ENCODE measurements at places on chromosomes 2 and 18. TPM values are rescaled to one million over a fixed set of nuclear protein-coding genes. Genes with fewer than 3 reads are reported as not detected.

DNA sequence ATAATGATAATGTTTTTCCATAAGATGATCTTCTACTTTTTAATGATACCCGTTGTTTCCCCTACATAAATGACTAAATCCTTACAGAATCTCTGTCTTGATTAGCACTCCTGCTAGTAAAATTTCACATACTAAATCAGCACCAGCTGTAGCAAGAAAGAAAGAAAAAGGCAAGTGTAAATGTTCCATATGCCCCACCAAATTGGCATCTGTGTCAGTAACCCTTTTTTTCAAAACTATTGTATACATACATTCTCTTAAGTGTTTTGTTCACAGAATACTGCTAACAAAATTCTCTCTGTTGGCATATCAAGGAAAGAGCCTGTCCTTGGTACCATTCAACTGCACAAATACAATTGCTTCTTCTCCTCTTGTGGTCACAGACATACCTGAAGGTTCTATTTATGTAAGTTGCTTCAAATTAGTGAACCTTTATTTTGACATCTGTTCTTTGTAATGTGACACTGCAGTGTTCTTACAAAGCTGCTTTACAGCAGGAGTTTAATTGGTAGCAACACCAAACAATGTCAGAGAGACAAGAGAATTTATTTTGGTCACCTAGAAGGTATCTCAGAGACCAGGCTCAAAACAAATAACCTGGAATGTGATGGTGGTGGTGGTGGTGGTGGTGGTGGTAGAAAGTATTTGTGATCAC is 641.9 kb downstream of the ZEB2 start:
- no peak for DNase-seq

Gene FAP
- 0.89 TPM for polyA plus RNA-seq

- no peak for DNase-seq
Measured at GRCh38 chr18:45521777-45522176, 93.5 kb upstream of the SLC14A2 start.

Gene FAM237A
- not detected for polyA plus RNA-seq

- no peak for DNase-seq
Measured at GRCh38 chr18:62017618-62018017, 124.8 kb upstream of the RNF152 start.

Gene KIAA2012
- not detected for polyA plus RNA-seq

DNA sequence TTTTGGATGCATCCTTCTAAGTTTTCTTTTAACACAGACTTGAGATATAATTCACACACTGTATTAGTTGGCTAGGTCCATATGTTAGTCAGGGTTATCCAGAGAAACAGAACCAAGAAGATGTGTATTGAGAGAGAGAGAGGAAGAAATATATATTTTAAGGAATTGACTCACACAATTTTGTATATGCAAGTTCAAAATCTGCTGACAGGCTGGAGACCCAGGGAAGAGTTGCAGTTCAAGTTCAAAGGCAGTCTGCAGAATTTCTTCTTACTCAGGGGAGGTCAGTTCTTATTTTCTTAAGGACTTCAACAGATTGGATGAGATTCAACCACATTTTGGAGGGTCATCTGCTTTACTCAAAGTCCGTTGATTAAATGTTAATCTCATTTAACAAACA is 23.0 kb upstream of the MRO start:
- no peak for DNase-seq

GRCh38 chr2:152826581-152827279 is 108.3 kb downstream of the ARL6IP6 start:
- no peak for DNase-seq

DNA sequence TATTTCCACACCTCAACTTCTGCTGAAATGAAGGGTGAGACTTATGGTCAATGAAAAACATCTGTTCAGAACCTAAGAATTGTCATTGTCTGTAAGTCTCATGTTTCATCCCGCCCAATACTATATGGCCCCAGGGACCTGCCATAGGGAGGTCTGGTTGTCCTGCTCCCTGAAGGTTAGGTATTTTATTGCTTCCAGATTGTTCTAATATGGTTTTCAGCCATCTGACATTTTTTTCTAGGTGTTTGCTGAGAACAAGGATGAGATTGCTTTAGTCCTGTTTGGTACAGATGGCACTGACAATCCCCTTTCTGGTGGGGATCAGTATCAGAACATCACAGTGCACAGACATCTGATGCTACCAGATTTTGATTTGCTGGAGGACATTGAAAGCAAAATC is 7.3 kb downstream of the XRCC5 start:
- DNase-seq: no peak

- no peak for DNase-seq
Measured at GRCh38 chr18:70279470-70279869, 9.4 kb upstream of the SOCS6 start.

GRCh38 chr2:132607426-132608090 is 62.4 kb downstream of the LYPD1 start:
- no peak for DNase-seq

Gene IL36A
- not detected for polyA plus RNA-seq

GRCh38 chr18:7950380-7951136 is 383.4 kb downstream of the PTPRM start:
- DNase-seq: no peak

- DNase-seq: no peak
Measured at GRCh38 chr18:40877096-40877495, 1077.9 kb upstream of the PIK3C3 start.

Gene MYO5B
- polyA plus RNA-seq: 1.4 TPM

DNA sequence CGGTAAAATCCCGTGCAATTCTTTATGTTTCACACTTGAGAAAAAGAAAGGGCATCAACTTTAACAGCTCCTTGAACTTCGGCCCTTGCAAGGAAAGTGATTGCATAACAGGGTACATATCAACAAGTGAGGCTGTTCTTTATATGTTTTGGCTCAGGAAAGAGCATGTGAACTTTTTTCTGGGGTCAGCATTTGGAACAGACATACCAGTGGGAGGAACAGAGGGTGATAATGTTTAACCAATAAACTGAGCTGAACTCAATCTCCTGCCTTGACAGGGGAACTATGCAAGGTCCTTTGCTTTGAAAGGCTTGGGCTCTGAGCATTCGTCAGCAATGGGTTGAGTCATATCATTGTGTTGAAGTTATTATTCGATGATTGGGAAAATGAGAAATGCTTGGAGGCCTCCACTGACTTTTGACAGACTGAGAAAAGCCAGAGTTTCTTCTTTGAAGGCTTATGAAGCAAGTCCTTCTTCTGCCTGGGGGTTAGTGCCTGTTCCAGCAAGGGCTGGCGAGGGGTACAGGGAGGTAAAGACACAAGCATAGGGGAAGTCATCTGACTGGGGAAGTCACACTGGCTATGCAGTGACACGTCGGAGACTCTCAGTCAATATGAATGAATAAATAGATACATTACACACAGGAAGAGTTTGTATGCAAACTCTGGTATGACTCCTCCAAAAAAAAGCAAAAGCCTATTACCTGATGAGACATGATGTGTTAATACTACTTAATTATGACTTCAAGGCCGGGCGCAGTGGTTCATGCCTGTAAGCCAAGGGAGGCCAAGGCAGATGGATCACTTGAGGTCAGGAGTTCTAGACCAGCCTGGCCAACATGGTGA is 57.2 kb downstream of the CYB5A start:
- DNase-seq: no peak

- DNase-seq: no peak
Measured at GRCh38 chr2:25169073-25169470, 692 bp upstream of the POMC start.

Gene NCK2
- polyA plus RNA-seq: 32.1 TPM

Gene MAPK4
- polyA plus RNA-seq: 0.03 TPM

- DNase-seq: no peak
Measured at GRCh38 chr2:57429831-57430230, 616.8 kb upstream of the VRK2 start.

DNA sequence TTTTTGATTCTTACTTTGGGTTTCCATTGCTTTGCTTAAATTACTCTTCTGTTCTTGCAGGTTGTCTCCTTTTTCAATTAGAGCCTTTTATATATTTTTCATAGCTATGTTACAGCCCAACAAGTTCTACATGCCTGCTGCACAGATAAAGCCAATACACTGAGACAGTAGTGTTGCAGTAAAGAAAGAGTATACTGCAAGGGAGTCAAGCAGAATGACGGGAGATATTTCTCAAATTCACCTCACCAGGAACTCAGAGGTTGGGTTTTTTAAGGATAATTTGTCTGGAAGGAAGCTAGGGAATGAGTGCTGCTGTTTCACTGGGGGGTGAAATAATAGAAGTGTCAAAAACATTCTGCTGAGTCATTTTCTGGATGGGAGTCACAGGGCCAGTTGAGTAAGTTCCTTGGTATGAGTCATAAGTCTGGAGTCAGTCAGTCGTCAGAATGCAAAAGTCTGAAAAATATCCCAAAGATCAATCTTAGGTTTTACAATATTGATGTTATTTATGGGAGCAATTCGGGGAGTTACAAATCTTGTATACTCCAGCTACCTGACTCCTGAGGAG is 193.0 kb upstream of the RGPD4 start:
- no peak for DNase-seq

DNA sequence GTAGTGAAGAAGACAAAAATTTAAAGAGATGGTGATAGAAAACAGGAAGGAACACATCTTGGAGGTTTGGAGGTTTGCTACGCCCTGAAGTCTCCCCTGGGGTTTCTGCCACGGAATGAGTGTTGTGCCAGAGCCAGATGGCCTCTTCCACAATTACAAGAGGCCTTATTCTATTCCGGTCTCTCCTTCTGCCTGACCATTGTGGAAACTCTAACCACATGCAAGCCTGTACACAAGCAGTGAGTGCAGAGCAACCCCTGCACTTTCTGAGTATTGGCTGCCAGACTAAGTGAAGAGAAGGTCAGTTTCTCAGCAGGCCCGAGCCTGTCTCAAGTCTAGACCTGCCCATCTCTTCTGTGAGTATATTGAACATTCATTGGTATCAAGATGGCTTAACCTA is 22.7 kb upstream of the MYO1B start:
- no peak for DNase-seq

Gene EFHD1
- 13.6 TPM for polyA plus RNA-seq

DNA sequence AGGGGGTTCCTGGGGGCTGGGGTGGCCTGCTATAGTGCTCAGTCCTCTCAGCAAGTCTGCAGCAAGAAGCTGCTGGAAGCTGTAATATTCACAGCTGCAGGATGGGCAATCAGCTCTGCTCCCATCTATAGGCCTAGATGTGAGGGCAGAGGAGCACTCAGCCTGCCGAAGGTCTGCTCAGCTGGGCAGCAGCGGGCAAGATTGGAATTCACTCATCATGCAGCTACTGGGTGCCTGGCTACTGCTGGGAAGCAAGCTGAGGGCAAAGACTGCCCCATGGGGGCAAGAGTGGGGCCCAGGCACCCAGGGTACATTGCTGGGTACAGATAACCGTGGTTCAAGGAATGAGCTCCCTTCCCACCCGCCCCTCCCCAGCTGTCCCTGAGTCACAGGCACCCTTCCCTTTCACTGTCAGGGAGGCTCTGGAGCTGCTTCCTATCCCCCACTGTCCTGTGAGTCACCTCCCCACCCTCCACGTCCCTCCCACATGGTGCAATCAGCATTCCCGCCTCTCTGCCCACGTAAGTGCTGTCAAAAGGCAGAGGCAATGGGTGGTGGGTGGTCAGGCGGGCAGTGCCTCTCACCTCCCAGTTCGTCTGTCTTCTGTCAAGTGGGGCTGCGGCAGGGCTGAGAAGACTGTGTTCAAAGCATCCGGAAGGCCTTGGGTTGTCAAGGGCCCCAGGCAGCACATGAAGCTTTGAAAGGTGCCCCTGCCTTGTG is 169.2 kb downstream of the TRIM43 start:
- no peak for DNase-seq

DNA sequence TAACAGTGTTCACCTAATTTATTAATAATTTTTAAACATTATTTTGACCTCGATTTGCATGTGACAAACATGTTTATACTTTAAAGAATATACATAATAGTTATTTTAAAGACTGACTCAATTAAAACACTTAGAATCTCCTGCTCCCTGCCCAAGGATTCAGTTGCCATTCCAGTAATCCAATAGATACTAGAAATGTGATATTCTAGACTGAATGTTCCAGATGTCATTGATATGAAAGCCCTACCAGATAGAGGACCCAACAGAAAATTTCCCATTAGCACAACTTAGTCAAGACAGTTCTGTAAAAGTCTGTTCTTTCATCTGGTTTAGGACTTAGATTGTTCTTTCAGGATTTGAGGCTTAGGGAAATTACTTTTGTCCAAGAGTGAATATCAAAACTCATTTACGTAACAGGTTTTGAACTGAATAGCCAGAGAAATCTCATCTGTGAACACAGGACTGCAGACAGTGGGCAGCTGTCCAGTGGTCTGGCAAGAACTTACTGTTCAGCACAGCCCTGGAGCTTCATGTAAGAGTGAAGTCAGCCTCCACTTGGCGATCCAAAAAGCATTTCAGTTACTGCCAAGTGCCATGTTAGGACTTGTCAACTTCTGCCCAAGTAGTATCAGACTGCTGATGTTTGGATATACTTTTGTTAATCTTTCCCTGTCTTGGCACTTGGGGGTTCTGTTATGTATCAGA is 77.5 kb downstream of the OSBPL6 start:
- no peak for DNase-seq

GRCh38 chr2:155145758-155146229 is 447.3 kb downstream of the KCNJ3 start:
- DNase-seq: no peak

Gene VWA3B
- 0.02 TPM for polyA plus RNA-seq

- DNase-seq: peak; percentile 91
Measured at GRCh38 chr2:100984892-100985307, 17.2 kb upstream of the RPL31 start.

DNA sequence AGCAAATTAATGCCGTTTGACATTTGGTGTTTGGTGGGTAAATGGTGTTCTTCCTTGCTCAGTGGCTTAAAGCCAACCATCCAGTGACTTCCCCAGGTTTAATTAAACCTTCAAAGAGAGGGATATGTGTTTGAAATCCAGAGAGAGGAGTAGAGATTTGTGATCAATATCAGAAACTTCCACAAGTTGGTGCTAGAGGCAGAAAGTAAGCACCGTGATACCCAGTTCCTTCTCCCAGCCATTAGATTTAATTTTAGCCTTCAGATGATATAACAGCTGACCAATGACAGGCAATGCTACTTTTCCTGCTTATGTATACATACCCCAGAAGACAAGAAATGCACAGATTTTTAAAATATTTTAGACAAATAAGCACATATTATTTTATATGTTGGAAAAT is 398.5 kb downstream of the CDH2 start:
- no peak for DNase-seq

GRCh38 chr2:157747695-157748370 is 119.2 kb upstream of the ACVR1C start:
- no peak for DNase-seq

- DNase-seq: no peak
Measured at GRCh38 chr2:1642066-1642861, 102.1 kb downstream of the PXDN start.
